ENCODE measurements at places on chromosomes 2 and 18.
A peak's percentile ranks its signal among the peaks of the same experiment; 100 is the strongest.

GRCh38 chr2:241555711-241556110 is 2.8 kb upstream of the BOK start:
- DNase-seq, result no peak

DNA sequence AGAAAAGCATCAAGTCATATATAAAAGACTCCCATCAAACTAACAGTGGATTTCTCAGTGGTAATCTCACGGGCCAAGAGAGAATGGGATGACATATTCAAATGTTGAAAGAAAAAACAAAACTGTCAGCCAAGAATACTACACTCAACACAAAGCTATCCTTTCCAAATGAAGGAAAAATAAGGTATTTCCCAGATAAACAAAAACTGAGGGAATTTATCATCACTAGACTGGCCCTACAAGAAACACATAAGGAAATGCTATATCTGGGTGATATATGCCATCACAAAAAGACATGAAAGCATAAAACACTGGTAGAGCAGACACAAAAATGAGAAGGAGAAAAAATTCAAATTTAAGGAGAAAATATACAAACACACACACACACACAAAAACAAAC is 118.6 kb downstream of the ACVR1 start:
- no peak for DNase-seq

GRCh38 chr2:169734169-169734847 is 676 bp downstream of the KLHL23 start:
- no peak for DNase-seq

DNA sequence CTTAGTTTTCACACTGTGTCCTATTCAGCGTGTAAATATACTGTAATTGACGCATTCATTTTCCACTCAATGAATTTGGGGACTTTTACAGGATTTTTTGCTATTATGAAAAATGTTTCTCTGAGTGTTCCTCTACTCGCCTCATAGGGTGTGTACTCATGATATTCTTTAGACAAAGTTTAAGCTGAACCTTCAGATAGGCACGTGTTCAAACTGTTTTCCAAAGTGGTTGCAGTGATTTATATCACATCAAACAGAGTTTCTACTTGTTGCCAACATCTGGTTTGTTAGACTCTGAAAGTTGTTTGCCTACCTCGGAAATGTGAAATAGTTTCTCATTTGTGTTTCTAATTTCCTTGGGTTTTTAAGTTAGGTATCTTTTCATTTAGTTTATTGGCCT is 46.4 kb upstream of the IL1R1 start:
- DNase-seq, result no peak

GRCh38 chr2:33494155-33494779 is 17.8 kb downstream of the RASGRP3 start:
- no peak for DNase-seq

DNA sequence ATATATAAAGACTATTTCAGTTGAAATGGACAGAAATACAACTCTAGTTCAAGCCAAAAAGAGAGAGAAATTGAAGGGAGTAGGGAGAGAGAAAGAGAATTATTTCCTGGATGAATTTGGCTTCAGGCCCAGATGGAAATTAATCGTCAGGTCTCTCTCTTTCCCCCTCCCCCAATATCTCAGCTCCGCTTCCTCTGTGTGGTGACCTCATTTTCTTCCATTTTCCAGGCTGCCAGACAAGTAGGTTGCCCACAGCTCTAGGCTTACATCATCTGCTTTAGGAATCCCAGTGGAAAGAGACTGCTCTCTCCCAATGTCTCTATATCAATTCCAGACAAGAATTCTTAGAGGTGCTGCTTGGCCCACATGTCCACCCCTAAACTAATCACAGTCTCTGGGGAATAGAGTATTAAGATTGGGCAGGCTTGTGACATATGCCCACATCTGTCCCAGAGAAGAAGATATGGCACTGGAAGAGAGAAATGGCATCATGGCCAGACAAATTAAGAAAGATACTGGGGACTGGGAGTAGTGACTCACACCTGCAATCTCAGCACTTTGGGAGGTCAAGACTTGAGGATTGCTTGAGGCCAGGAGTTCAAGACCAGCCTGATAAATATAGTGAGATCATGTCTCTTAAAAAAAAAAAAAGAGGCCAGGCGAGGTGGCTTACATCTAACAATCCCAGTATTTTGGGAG is 37.2 kb upstream of the CFAP36 start:
- DNase-seq, result peak; percentile 13

DNA sequence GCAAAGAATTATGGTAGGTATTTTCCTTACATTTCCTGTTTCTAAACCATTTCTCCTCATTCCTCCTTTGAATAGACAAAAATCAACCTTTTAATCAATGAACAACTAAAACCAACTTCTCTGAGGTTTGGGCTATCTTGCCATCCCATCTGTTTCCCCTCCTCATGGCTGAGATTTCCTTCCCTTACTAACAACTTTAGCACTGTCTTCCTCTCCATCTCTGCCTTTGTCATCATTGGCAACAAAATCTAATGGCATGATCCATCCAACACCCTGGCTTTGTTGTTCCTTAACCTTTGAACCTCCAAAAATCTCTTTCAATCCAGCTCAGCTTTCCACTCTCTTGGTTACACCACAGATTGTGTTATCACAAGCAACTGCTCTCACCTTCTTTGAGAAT is 95.3 kb upstream of the FAM136A start:
- no peak for DNase-seq

DNA sequence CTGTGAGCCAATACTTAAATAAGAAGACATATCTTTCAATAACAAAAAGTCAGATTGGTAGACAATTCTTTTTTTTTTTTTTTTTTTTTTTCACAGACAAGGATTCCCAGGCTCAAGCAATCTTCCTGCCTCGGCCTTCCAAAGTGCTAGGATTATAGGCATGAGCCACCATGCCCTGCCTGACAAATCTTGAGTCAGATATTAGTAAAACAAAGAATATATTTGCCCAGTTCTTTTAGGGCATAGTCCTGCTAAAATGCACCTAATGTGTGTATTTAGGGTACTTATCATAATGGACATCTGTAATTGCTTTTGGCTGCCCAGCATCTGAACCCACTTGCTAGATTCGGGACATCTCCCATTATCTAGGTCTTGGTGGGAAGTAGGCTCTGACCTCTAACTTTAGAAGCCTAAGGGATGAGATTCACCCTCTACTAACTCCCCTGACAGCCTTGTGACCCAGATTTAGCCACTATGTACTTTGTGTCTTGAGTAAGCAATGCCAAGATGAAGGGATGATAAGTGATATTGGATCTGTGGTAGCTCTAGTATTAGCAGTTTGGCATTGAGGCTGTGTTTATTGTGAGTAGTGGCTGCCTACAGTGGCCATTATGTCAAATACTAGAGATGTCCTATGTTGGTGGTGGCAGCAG is 18.5 kb upstream of the PSME4 start:
- no peak for DNase-seq

DNA sequence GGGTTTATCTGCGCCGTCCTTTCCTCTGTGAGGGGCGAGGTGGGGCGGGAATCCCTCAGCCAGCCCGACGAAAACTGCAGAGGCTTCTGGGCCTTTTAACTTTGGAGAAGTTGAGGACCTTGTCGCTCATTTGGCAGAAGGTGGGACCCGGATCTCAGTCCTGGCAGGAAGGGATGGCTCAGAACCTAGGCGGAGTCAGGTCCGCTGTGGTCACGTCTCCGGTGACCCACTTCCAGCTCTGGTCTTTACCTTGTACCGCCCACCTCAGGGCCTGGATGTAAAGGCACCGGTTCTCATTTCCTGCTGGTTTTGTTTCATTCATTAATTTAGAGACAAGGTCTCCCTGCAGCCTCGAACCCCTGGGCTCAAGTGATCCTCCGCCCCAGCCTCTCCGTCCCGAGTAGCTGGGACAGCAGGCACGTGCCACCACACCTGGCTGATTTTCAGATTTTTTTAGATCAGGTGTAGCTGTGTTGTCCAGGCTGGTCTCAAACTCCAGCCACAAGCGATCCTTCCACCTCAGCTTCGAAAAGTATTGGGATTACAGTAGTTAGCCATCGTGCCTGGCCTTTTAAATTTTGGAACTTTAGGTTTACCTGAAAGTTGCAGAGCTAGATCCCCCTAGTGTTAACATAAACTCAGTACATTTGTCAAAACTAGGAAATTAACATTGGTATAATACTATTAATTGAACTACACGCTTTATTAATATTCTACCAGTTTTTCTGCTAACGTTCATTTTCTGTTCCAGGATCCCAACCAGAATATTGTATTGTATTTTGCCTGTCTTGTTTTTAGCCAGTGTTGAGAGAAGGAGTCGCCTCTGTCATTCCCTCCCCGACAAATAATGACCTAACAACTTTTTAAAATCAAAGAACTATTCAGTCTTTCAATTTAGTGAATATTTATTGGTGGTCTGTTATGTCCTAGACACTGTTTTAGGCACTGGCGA is 852 bp downstream of the POLI start:
- DNase-seq, result no peak

GRCh38 chr2:20125616-20126015 is 74.2 kb upstream of the LAPTM4A start:
- no peak for DNase-seq

GRCh38 chr2:141423124-141423523 is 707.7 kb downstream of the LRP1B start:
- no peak for DNase-seq

GRCh38 chr2:37189452-37190153 is 1.1 kb upstream of the SULT6B1 start:
- peak; percentile 84 for DNase-seq

- no peak for DNase-seq
Measured at GRCh38 chr2:73920577-73921545, 5.8 kb upstream of the DGUOK start.

GRCh38 chr2:231909631-231910030 is 16.6 kb downstream of the NPPC start:
- DNase-seq, result no peak

DNA sequence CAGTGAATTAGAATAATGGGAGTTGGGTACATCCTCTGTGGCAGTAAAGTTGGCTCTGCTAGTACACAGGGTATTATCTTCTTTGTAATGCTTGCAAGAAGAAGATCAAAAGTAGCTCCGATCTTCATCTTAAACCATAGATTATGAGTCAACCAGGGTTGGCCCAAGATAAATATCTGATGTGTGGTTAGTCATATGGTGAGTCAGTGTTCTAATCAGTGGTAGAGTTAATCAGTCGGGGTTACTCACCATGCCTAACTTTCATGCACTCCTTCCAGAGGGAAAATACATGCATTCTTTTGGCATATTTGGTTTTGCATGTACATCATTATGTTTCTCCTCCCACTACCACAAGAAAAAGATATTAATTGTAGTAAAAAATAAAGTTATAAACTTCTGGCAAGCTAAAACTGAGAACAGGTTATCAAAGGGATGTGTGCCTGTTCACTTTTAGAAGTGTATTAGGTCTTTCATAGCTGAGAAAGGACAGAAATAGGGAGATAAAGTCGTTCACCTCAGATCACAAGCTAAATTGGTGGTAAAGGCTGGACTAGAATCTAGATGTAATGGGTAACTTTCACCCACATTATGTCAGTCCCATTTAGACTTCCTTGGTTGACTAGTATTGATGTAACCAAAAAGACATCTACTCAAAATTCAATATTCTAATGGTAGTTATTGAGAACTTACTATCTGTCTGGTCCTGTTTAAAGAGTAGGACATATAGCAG is 684.4 kb downstream of the IRS1 start:
- peak; percentile 96 for DNase-seq

GRCh38 chr2:70454936-70455544 is 98.6 kb downstream of the TGFA start:
- DNase-seq, result no peak

- DNase-seq, result no peak
Measured at GRCh38 chr2:199838399-199838798, 12.6 kb downstream of the FTCDNL1 start.

DNA sequence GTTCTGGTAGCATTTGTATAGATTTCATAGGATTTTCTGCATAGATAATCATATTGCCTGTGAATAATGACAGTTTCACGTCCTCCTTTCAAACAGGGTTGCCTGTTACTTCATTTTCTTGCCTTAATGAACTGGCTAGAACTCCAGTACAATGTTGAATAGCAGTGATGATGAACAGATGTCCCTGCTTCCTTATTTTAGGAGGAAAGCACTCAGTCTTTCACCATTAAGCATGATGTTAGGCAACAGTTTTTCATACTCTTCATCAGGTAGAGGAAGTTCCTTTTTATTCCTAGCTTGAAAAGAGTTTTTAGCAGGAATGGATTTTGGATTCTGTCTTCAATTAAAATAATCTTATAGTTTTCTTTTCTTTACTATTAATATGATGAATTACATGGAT is 39.7 kb downstream of the C2orf76 start:
- no peak for DNase-seq

DNA sequence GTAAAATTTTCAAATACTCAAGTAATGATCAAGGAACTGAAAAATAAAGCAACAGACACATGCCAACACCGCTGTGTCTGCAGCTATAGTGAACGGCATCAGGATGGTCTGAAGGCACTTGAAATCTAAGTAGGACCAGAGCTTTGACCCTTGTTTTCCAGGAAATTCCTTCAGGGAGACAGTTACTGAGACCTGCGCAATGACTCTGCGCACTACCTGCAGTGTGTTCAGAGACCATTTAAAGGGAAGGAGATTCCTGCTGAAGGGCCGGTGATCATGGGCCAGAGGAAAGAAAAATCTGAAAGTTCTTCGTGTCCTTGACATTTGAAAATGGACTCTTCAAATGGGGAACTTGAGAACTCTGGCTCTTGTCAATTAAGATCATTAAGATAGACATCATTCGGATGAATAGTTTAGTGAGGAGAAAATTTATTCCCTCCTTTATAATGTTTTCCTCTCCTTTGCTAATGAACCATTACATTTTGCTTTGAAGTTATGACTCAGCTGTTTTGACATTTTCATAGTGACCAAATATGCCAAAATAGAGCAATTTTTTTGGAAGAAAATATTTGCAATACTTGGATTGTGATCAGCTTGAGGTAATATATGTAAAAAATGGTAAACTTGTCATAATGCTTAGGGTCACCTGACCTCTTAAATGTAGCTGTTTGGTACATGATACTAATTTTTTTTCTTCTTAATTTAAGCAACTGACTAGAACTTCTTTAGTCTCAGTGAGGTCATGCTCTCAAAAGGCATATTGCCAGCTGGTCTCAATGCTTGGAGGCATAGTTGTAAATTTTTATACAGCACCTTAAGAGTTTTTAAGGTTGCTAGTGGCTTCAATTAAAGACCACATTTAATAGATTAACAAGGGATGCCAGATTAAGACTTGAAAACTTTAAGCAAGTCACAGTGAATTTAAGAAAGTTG is 329.3 kb downstream of the ARHGAP15 start:
- peak; percentile 9 for DNase-seq

GRCh38 chr2:230660294-230661060 is 52.2 kb upstream of the CAB39 start:
- no peak for DNase-seq

- no peak for DNase-seq
Measured at GRCh38 chr2:23940718-23941620, 706 bp downstream of the UBXN2A start.

- no peak for DNase-seq
Measured at GRCh38 chr18:23852236-23853045, 162.1 kb upstream of the TTC39C start.

- peak; percentile 78 for DNase-seq
Measured at GRCh38 chr2:74945788-74946331, 12.6 kb upstream of the POLE4 start.
